ENCODE measurements at places on chromosomes 6 and 20.

GRCh38 chr6:40346246-40346645 is 240.9 kb downstream of the LRFN2 start:
- no peak for DNase-seq

GRCh38 chr20:58361481-58362205 is 27.4 kb upstream of the VAPB start:
- no peak for DNase-seq

GRCh38 chr6:131231891-131232290 is 96.6 kb downstream of the AKAP7 start:
- DNase-seq, result no peak

DNA sequence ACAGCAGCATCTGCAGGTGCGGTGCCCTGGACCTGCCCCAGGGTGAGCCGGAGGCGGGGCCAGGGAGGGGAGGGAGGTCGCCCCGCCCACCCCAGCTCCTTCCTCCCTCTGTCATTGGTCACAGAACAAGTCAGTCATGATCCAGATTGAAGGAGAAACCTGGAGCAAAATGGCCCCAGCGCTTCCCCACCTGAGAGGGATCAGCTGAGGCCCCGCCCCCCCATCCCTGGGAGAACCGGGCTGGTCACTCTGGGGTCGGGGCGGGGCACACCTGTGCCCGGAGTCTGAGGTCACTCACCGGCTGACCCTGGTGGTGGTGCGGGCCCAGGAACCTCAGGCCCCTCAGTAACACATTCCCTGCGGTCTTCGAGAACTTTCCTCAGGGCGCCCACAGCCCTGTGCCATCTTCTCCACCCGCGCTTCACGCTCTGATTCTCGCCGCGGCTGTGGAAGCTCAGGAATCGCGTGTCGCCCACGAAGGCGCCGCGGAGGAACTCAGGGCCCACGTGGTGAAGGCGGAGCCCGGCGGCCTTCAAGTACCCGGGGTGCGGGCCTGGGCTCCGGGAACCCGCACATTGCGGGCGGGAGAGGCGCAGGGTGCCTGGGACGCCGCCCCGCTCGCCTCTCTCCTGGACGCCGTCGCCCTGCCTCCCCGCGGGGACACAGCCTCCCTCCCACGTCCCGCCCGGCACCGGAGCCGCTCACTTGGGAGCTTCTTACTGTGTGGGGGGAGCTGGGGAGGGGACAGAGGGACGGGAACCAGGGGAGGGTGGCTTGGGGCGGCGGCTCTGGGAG is 36.4 kb upstream of the HLA-C start:
- no peak for DNase-seq

DNA sequence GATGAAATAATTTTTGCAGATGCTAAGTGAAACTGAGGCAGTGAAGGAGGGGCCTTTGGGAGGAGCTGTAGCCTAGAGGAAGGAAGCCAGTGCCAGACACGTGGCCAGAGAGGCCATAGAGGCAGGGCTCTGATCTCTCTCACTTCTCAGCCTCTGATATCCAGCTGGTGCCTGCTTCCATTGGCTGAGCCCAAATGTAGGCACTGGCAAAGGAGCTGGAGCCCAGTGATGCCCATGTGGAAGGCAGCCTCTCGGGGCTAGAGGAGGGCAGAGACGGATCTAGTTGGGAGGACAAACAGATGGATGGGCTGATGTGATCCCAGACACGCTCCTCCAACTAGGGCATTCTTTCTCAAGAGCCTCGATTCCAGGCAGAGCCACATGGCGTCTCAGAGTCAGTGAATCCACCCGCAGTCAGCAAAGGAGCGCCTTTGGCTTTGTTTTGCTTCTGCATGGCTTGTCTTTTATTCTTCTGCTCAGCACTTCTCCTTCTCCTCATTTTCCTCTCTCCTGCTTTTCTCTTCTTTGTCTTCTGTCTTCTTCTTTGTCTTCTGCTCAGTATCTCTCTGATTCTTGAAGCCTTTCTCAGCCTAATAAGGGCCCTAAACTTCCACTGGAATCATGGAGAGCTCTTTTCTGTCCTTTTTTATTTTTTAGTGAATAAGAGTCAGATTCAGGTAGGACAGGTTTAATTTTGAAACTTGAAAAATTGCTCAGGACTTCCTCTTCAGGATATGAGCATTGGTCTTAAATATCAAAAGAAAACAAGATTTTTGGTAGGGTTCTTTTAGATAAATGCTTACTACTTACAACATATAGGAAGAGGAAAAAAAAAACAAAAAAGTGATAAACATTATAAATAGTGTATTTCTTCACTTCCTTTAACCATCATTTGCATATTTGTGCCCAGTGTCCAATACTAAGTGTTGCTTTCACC is 41.8 kb downstream of the CYP24A1 start:
- no peak for DNase-seq

DNA sequence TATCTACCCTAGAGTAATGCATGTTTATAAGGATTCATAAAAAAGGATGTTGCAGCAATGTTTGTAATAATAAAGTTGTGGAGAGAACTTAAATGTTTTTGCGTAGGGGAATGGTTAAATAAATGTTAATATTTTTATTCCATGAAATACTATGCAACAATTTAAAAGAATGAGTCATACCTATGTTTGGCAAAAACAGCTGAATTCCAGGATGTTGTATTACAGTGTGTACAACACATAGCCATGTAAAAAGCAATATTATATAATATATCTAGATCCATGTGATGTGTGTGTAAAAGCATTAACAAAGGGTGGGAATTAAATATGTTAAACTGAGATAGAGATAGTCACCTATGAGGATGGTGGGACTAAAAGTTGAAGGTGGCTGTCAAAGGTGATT is 21.1 kb upstream of the PKIB start:
- no peak for DNase-seq

- no peak for DNase-seq
These were observed 84.7 kb upstream of the SUPT3H start for GRCh38 chr6:45462190-45463134.

DNA sequence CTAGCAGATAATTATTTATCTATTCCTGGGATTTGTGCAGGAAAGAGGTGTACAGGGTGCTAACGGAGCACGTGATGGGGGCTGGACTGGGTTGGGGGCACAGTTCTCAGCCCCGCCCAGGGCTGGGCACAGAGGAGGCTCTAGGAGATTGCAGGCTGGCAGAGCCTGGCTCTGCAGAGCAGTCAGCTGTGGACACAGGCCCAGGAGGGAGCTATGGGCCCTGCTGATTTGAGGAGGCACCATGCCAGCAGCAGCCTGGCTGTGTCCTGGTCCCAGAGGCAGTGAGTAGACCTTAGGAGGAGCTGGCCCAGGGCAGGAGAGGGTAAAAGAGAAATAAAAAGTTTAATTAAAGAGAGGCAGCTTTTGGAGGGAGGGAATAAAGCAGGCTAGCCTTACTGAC is 19.3 kb downstream of the MAFB start:
- no peak for DNase-seq

DNA sequence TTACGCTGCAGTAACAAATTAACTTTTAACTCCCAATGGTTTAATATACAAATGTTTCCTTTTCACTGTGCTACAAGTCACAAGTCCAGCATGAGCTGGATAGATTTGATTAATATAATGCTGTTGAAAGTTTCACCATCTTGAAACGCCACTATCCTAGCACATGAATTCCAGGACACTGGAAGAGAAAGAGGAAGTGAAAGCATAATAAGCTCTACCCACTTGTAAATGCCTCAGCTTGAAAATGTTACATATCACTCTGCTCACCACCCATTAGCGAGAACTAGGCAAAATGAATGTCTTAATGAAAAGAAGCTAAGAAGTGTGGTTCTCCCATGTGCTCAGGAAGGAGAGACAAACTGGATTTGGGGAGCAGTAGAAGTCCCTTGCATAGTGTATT is 46.9 kb downstream of the PCSK2 start:
- no peak for DNase-seq

DNA sequence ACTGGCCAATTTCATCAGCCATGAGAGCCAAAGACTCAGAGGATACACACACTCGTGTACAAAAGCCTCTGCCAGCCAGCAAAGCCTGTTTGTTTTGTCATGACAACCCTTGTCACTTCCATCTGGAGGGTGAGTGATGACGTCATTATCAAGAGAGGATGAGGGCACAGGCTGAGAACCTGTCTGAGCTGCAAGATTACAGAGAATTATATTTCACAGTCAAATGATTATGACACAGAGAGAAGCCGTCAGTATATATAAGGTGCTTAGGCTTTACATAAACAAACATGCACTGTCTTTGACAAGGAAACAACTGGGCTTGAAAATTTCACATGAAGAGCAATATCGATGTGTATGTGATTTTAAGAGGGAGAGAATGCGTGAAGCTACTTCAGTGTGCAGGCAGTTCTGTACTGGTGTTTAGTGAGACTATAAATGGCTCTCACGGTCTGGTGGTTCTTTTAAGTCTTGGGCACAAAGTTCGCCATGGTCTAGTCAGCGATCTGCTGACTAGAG is 36.5 kb upstream of the BCLAF1 start:
- no peak for DNase-seq

GRCh38 chr6:4270776-4271175 is 135.4 kb upstream of the ECI2 start:
- no peak for DNase-seq

GRCh38 chr20:58651946-58652605 is 993 bp downstream of the STX16 start:
- no peak for DNase-seq

DNA sequence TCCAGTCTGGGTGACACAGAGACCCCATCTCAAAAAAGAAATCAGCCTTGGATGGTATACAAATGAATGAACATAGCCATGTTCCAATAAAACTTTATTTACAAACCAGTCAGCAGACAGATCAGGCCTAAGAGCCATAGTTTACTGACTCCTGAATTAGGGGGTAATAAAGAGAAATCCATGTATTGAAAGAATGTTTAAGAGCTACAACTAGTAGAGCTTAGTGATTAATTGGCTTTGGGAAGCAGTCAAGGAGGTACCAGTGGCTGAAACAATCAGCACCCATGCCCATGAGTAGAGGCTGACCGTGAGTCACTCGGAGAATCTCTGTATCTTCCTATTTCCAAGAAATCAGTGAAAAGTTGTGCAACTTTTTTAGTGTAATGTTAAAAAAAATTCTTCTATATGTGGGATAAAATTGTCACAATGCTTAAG is 223.6 kb upstream of the RREB1 start:
- no peak for DNase-seq

GRCh38 chr6:126937426-126937825 is 181.0 kb upstream of the RSPO3 start:
- no peak for DNase-seq

GRCh38 chr20:62452475-62453095 is 23.2 kb downstream of the GATA5 start:
- no peak for DNase-seq

GRCh38 chr6:147467886-147468285 is 40.6 kb upstream of the SAMD5 start:
- DNase-seq, result no peak

DNA sequence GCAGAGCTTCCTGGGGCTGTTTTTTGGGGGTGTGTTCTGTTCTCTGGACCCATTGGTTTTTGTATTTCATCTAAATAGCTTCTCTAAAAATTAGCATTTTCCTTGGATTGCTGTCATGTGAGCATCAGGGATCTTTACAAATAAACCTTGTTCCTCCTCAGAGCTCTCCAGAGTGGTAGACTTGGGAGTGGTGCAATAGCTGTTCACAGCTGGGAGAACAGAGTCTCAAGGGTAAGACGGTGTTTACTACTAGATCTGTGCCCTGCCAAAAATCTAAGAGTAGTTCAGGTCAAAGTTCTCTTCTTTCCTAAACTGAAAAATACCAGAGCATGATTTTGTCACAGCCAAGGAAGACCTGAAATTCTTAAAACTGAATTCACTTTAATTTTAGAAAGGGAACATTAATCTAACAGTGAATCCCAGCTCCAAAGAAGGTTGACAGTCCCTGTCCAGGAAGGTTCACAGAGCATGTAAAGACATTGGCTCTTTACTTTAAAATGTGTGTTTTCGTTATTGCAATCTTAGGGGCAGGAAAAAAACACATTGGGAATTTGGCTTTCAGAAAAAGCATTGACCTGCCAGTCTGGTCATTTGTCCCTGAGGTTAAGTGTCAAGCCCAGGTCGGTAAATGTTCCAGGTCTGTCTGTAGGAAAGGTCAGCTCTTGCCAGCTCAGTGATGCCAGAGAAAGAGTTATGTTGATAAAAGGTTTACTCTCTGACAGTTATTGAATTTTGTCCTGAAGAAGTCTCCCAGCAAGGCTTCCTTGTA is 43.3 kb downstream of the VAPB start:
- DNase-seq, result no peak

GRCh38 chr20:56392881-56393482 is 537 bp downstream of the CSTF1 start:
- DNase-seq, result no peak

GRCh38 chr6:34130862-34131261 is 15.0 kb downstream of the GRM4 start:
- no peak for DNase-seq

DNA sequence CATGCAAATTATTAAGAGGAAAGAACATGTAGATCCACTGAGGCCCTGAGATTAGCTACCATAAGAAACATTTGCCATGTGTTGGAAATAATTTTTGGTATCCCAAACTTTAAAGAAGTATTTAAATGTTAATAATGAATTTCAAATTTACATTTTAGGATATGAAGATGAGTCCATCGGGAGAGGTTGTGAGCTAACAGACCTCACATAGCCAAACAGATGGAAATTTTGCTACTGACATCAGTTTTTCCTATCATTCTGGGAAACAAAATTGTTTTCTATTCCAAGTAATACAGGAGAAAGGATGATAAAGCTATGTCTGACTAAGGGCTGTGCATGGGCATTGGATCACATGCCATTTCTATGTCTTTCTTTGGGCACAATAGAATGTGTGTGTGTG is 809.6 kb downstream of the TENT5A start:
- DNase-seq, result no peak

DNA sequence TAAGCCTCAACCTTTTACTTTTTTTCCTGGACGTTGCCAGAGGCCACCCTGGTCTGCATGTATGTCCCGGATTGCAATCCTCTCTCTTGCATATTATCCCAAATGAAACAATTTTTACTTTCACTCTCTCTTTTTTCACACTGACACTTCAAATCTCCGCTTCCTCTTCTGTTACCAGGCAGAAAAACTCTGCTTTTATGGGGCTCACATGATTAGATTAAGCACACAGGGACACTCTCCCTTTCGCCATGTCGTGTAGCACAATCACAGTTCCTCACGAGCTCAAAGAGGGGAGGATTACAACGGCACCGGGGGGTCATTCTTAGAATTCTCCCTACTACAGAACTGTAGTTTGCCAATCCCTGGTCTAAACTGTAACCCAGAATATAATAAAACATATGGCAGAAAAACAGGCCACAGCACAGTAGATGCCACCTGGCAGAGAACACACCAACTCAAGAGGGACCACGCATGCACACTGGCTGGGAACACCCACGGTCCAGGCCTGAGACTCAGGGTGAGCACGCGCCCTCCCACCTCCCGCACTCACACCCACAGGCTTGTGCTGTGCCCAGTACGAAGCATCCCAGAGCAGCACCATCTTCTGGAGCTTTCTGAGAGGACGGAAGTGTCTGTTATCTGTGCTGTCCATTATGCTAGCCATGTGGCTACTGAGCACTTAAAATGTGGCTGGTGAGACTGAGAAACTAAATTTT is 288.7 kb downstream of the KIF16B start:
- DNase-seq, result no peak

- no peak for DNase-seq
These were observed 45.2 kb downstream of the RANBP9 start for GRCh38 chr6:13666194-13667105.

GRCh38 chr6:49531774-49532569 is 18.5 kb upstream of the C6orf141 start:
- DNase-seq, result peak; percentile 45
